ENCODE measurements at places on chromosomes 1 and 21.

- no peak for DNase-seq
These were observed 113.6 kb upstream of the IGSF21 start for GRCh38 chr1:17994046-17994445.

GRCh38 chr1:2476061-2476999 is at the start of gene PLCH2:
TSS of gene PLCH2 (plus strand) at chr1:2476289. CDS start at chr1:2476589, 300 bp downstream.
- DNase-seq: no peak

- no peak for DNase-seq
These were observed 36.6 kb downstream of the HIVEP3 start for GRCh38 chr1:41882068-41882477.

- no peak for DNase-seq
These were observed 275.9 kb upstream of the CACYBP start for GRCh38 chr1:174723816-174724215.

DNA sequence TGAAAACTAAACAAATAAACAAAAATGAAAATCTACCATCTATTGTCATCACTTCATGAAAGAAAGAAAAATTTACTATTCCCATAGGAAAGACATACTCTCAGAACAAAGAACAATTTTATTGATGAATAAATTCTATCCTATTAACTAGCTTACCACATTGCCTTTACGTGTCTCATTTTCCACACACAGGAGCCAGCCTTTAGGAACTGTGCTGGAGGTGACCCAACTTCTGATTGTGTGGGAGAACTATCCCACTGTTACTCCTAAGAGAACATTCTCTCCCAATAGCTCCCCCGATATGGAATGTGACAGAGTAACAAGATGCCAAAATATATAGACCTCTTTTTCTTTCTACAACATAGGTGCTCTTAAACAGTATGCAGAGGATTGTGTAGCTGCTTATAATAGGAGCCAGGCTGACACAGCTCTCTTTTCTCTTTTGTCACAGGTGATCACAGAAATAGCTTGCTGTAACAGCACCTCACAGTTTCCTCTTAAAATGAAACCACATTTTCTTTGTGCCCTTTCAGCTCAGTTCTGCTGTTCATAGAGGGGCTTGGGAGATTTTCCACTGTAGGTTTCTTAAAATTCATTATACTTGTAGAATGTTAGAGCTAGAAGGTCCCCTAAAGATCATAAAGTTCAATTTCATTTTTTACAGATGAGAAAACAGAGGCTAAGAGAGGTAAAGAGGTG is 35.5 kb downstream of the C21orf91 start:
- DNase-seq: no peak

GRCh38 chr1:184299796-184300195 is 87.0 kb upstream of the C1orf21 start:
- no peak for DNase-seq

DNA sequence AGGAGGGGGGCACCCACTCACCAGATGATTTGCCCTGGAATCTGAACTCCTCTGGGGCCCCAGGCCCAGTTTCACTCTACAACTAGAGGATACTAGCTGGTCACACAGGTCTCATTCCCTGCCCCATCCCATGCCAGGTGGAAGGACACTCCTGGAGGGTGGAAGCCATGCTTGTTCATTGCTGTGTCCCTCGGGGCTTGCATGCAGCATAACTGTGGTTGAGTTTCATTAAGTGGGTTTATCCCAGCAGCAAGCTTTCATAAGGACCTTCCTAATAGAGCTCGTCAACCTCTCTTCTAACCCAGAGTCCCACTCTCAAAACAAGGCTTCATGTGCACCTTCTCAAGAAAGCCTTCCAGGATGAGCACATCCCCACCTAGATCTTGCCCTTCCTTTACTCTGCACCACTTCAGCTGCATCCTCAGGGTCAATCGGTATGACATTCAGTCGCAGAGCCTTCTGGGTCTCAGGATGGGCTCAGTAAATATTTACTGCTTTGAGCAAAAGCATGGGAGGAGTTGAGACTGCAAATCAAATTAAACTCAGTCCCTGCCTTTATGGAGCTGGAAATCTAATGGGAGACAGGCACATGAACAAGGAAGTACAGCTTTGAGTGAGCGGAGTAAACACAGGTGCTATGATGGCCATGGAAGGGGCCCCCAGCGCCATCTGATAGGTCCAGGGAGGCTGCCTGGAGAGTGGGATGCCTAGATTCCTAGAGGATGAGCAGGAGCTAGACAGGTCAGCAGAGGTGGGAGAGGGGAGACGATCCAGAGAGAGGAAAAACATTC is 32.3 kb downstream of the LAMB3 start:
- DNase-seq: no peak

DNA sequence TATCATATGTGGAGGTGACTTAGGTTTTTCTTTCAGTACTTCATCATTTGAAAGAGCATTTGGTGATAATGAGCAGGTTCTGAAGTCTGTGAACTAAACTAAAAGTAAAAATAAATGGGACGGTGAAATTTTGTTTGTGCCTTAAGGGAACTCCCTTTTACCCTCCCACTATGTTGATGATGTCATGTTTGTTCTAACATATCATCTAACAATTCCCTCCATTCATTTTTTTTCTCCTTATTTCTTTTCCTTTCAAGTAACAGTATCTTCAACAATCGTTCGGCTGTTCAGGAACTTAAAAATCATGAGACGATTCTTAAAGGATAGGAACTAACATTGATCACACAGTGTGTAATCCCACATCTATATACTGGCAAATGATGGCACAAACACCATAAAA is 30.0 kb upstream of the IRF2BP2 start:
- DNase-seq: no peak

- DNase-seq: no peak
These were observed 107.1 kb downstream of the TLR5 start for GRCh38 chr1:223035724-223036478.

- no peak for DNase-seq
These were observed 345.1 kb downstream of the LMO4 start for GRCh38 chr1:87673748-87674147.

GRCh38 chr21:35043549-35043948 is 5.6 kb downstream of the RUNX1 start:
- no peak for DNase-seq

- no peak for DNase-seq
These were observed 1.6 kb downstream of the ADGRL2 start for GRCh38 chr1:81802457-81802706.

DNA sequence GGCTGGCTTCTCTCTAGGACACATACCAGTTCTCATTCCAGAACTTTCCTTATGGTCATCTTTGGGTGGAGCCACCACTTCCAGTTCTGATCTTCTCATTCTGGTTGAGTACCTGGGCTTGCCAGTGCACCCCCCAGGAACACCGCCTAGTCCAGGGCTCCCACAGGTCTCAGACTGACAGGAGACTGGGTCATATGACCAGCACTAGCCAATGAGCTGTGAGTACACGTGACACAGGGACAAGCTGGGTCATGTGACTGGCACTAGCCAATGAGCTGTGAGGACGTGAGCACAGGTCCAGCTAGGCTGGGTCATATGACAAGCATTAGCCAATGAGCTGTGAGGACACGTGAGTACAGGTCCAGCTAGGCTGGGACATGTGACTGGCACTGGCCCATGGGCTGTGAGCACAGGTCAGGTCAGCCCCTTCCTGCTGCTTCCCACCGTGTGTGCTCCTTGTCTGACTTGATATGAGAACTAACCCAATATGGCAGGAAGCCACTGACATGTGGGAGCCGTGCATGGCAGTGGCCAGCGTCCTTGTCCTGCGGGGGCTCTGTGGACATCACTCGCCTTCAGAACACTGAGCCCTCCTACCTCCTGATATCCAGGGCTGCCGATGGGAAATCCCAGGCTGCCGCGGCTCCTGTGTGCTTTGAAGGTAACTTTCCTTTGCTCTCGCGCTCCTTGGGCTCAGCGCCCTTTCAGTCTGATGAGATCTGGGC is 22.7 kb downstream of the KRTAP10-1 start:
- peak; percentile 70 for DNase-seq

DNA sequence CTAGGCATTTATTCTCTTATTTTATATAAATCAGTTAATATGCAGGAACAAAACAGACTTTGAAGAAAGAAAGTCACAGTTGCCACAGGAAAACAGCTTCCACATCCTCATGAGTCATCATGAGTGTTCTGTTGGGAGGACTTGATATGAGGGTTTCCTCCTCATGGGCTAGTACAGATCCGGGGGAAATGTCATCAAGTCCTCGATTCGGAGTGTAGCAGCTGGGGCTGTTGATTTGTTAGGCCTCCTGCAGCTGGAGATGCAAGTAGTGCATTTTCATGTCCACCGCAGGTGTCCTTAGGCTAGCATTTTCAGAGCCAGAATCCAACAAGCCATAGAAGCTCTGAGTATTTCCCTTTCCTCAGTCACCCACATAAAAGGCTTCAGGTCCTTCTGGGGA is 36.7 kb downstream of the ADAM30 start:
- DNase-seq: no peak

DNA sequence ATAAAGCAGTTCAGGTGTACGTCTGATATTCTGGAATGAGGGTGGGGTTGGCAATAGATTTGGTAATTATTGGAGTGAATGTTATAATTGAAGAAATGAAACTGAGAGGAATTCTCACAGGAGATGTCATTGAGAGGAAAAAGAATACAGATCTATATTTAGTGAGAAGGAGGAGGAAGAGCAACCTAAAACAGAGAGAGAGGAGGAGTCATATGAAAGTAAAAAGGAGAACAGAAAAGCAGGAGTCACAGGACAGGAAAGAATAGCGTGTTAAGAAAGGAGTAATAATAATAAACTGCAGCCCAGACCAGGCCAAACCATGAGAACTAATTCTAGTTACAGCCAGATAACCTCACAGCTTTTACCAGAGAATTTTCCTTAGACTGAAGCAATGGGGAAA is 62.7 kb upstream of the MROH9 start:
- no peak for DNase-seq

- DNase-seq: no peak
These were observed 93.9 kb downstream of the SLC30A10 start for GRCh38 chr1:219834314-219834917.

- DNase-seq: no peak
These were observed 68.3 kb downstream of the SAMSN1 start for GRCh38 chr21:14477841-14478240.

DNA sequence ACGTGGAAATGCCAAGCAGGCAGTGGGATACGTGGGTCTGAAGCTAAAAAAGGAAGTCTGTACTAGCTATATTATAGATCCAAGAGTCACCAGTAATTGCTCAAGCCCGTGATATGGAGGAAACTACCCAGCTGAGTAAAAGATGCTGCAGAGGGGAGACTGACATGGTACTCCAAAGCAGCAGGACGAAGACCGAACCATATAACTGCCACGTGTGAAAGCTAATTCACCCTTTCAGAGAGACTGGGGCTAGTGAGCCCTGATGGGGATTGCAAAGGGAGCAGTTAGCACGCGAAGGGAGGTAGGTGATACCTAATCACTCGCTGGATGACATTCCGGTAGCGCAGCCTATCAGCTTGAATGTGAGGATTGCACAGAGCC is 316 bp downstream of the AP4B1 start:
- DNase-seq: peak; percentile 7

- no peak for DNase-seq
These were observed 791.6 kb upstream of the RGS18 start for GRCh38 chr1:191366686-191367085.

DNA sequence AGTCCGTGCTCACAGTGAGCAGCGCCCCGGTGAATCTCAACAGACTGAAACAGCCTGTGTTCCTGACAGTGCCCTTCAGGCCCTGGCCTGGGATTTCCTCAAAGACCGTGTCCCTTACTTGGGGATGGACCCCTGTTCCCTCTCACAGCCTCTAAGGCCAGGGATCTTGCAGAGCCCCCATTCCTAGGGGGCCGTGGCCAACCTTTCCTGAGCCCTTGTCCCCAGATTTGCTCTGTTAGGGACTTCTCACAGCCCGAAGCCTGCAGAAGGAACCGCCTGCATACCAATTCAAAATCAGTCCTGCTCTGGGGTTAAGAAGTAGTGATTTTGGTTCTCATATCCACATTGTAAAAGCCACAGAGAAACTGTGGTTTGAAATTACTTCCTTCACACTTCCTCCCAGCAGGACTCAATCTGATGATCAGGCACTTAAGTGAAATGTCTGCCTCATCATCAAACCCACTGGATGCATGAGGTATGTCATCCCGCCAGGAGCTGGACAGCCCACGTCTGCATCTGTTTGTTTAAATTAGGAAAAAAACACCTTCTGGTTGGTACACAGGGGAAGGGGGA is 14.9 kb downstream of the ABCA4 start:
- no peak for DNase-seq

- no peak for DNase-seq
These were observed 122.8 kb downstream of the SDCCAG8 start for GRCh38 chr1:243378669-243379068.

- no peak for DNase-seq
These were observed 1.2 kb downstream of the PLCH2 start for GRCh38 chr1:2477309-2477708.

DNA sequence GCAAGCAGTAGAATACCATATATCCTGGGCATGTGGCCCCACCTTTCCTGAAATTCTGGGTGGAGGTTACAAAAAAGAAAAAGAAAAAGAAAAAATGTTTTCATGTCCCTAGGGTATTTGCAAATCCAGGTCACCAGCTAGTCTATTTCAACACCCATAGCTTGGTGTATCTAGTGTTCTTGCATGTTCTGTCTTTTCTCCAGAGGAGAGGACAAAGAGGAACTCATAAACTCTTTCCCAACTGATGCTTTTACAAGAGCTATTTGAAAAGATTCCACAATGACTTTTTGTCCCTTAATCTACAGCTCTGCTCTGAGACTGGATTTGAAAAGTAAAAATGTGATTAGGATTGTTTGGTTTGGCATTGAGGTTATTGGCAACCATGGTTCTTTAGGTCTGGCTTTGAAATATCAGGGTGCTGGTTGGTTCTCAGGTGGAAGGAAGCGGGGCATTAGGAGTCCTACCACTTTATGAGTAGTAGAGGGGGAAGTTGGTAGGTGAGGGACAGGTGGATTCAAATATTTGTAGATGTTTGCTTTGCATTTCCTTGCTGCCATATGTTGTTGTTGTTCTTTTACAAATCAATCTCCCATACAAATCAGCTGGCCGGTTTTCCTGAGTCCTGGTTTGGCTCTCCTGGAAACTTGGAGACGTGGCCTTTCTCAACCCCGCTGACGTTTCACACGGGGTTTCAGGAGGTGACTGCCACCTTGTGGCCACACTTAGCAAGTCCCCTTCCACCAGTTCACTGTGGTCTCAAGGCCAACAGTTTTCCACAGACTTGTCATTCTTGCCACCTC is 126.7 kb upstream of the KIAA0040 start:
- DNase-seq: peak; percentile 60

GRCh38 chr1:66916320-66916719 is 8.3 kb downstream of the DNAI4 start:
- DNase-seq: no peak

DNA sequence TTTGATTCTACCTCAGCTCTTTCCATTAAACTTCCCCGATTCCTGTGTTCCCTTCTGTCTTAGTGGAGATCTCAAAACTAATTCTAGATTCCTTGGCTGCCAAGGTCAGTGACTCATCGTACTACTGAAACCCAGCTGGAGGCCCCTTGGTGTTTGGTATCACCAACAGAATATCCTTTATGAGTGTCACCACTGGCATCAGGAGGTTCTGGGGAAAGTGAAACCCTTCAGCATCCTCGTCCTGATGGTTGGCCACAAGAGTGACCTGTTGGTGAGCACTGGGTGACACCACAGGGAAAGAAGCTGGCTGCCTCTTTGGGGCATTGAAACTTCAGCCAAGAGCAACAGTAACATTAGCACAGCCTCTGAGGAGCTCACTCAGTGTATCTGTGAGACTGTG is 9.6 kb downstream of the RAB42 start:
- no peak for DNase-seq

Data from activated naive CD4-positive, alpha-beta T cell treated with anti-CD3 and anti-CD28 coated beads, Interleukin-2, amount 50 U/mL, for 72 hours (primary cell).